NCI-H524 treated with DMSO at 0.1 percent for 48 hours (cell line): ENCODE measurements at places on chromosomes 1 and 21.

- DNase-seq, result no peak
These were observed 19.6 kb upstream of the C2CD2 start for GRCh38 chr21:41973427-41973831.

GRCh38 chr1:60763741-60764140 lies 318.6 kb upstream of the NFIA start:
- no peak for DNase-seq

GRCh38 chr1:160077486-160077885 lies 3.9 kb upstream of the KCNJ9 start:
- no peak for DNase-seq

DNA sequence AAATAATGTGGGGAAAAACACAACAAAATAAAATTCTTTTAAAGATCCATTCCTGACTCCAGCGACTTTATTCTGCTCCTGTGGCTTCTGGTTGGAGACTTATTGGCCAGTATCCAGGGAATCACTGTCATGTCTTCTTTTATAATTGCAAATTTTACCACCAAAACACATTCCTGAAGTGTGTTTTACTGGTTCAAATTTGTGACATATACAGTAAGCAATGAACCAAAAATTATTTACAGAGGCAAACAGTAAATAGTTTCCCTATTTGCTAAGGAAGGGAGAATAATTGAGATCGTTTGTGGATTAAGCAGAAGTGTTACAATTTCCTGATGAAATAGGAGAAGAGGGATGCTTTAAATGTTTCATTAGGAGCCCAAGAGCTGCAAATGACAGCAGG lies 118.7 kb downstream of the ZNF281 start:
- no peak for DNase-seq

DNA sequence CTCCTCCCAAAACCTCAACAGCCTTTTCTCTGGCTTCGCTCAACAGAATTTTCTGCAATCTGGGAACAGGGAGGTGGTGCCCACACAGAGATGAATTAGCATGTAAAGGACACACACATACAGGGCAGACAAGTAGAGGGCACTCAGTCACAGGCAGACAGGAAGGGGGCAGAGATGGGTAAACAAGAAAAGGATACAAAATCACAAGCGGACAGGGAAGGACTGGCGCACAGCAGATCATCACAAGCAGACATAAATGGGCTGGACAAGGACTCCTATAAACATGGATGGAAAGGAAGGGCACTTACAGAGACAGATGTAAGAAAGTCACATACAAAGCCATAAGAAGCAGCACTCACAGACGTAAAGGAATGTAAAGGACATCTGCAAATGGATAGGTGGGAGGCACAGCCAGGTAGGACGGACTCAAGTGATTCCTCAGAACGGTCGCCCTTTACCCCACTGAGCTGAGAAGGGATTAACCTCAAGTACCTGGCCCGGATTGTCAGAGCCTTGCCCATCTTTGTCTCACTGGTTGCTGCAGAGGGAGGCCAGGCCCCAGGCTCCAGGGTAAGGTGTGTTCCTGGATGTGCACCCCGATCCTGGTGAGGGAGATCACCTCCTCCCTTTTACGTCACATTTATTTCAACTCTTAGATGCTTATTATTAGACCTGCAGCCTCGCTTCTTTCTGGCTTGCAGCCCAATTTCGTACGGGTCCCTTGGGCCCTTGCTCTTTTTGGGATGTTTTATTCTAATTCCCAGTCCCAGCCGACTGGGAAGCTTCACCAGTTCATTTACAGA lies 836 bp upstream of the PRCC start:
- DNase-seq, result no peak

DNA sequence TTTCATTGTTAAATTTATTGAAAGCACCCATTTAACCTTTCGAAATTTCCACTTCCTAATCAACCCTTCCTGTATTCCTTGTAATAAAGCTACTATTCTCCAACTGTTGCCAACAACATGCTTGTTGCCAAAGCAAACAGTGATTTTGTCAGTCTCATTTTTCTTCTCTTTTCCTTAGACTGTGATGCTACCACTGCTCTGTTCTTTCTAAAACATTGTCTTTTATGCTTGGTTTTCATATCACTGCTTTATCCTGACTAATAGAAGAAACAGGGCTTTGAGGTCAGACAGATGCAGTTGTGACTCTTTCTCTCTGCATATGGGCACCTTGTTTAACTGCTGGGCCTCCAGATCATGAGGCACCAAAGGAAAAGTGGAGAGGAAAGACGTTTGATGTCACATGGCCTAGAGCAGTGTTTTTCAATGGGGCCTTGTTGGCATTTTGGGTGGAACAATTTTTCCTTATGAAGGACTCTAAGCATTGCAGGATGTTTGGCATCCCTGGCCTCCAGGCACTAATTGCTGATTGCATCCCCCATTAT lies 56.1 kb downstream of the HMCN1 start:
- DNase-seq, result no peak

- DNase-seq, result no peak
These were observed 445.0 kb downstream of the SETD4 start for GRCh38 chr21:35615325-35615724.

DNA sequence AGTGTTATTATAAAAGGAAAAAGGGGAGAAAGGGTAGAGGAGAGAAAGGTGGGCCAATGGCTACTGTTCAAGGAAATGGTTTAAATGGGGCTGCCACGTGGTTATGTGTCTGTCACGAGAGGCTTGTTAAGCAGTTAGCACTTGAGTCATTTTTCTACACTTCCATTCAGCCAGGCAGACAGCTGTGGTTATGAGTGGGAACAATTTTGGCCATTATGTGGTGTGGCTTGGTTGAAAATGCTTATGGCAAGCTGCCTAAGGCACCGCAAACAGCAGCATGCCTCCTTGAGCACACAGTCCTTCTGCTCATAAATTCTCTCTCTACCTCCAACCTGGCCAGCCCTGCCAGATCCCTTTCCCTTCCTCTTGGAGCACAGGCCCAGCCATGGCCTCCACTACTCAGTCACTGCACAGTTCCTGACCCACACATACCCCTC lies 3.2 kb upstream of the SRM start:
- DNase-seq, result no peak

DNA sequence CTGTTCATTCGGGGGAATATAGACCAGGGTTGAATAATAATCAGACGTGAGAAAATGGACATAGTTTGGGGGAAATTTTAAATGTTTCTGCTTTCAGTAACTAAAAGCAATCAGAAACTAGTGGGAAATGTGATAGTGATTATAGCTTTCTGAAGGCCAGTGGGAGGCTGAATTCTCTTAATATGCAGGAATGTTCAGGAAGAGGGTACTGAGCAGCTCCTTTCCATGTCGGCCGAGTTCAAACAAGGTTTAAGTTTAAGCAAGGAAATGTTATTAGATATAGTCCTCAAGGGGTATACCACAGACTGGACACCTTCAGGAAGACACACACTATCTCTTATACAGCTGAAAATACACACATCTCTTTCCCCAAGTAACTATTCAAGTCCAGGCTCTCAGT lies 105.5 kb downstream of the HHAT start:
- DNase-seq, result no peak

DNA sequence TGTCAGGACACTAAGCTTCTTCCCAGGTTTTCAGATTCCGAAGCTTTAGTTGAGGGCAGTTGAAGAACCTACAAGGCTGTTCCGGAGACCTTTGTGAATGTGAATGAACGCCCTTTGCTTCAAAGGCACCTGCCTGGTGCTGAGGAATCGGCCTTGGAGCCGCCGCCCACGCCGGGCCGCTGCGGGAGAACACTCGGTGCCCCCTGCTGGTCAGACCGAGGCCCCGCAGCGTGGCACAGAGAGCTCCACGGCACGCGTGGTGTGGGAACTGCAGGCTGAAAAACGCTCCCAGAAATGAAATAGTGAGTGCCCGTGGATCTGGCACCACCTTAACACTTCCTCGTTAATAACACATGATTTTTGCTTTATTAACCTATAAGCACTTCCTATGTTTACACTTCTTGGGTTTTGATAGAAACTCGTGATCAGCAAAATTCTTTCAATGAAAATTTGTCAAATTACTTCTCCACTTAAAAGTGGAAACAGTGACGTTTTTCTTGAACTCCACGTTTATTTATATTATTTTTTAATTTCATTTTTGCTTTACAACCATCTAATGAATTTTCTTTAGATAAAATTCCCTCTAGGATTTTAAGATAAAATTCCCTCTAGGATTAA lies 460.6 kb downstream of the DSCAM start:
- no peak for DNase-seq

- no peak for DNase-seq
These were observed 12.5 kb downstream of the ESRRG start for GRCh38 chr1:216710598-216711333.

DNA sequence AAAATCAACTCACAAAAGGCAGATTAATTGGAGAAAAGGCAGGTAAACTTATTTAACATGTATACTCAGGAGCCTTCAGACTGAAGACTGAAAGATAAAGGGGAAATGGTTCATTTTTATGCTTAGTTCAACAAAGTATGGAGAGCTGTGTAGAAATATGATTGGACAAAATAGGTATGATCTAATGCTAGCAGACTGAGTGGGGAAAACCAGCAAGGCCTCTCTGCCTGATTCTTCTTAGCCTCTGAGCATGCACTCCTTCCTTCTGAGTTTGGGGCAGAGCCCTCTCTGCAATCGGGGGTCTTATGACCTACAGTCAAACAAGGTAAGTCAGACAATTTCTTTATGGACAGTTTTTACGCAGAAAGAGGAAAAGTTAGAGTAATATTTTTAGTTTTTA lies 38.8 kb upstream of the SUCO start:
- no peak for DNase-seq

GRCh38 chr1:223017291-223017690 lies 125.8 kb downstream of the TLR5 start:
- DNase-seq, result no peak

DNA sequence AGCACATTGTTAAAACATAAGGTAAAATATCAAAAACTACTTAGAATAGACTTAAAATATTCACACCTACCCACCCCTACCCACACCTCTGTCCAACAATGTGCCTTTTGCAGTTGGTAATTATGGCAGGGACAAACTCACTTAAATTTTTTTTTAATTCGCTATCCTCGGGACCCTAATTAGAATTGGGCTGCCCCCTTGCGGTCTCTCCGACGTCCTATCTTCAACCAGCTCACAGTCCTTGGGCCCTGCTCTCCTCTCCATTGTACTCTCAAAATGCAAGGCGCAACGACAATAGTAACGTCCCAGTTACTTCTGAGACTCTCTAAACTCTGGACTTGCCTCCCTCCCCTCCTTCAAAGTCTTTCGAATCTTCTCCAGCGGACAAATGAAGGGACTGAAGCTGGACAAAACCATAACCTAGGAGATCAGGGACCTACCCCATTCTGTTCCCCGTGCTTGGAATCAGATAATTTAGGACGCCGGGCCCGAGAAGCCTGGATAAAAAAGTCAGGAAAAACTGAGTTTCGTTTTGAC lies 1.1 kb upstream of the CIART start:
- no peak for DNase-seq

DNA sequence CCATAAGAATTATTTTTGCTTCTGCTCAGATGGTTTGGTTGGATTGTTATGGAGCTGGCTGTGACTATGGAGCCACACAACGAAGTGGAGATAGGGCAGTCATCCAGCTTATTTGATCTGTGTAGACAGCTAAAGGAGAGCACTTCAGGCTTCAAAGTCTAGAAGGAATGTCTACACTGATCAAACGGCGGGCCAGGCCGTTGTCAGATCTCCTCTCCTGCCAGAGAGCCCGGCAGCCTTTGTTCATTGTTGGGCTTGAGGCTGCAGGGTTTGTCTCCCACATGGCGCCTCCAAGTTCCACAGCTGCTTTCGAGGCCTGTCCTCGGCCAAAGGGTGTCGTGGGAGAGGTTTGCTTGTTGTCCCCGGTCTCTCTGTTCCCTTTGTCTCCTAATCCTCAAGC lies 2.8 kb upstream of the STMN1 start:
- DNase-seq, result no peak

- DNase-seq, result no peak
These were observed 2.1 kb downstream of the NIPAL3 start for GRCh38 chr1:24417681-24418080.

DNA sequence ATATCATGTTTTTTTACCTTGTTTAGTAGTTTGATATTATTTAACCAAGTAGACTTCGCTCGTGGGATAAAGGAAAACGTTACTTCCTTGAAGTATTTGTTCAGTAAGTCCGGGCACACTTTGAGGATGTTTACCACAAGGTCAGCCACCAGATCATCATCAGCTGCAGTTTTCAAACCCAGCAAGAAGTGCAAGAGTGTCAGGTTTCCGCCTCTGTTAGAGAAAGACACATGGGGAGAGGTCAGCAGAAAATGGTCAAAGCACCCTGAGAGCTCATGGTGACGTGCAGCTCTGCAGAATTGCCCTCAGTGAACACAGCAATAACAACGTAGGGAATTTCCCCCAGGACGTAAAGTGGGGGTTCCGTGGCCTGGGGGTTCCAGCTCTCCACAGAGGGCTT lies 24.4 kb downstream of the URB1 start:
- no peak for DNase-seq

DNA sequence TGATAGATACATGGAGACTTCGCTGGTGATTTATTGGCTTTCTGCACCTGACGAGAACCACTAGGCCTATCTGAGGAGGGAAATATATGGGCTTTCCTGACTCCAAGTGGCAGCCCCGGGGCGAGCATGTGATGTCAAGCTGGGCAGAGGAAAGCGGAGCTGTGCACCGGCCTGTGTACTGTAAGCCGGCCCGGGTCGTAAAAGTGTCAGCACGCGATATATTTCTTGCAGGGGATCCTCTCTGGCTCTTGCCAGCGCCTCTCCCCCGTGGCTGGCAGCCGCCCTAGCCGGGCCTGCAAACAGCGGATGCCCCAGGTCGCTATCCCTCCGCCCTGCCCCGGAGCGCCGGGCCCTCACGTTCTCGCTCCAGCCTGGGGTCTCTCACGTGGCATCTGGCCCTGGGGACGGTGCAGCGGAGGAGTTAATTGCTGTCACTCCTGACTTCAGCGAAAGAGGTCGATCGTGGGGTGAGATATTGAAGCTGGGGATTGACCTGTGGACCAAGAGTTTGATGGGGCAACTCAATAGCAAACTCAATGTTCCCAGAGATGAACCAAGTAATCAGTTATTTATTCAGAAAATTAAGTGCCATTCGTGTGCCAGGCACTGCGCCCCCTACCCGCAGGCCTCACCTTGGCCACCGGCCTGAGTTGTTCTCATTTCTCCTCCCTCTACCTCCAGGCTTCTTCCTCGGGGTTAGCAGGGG lies 41.0 kb upstream of the HAO2 start:
- DNase-seq, result peak; percentile 24

- DNase-seq, result no peak
These were observed 197.0 kb downstream of the GABPA start for GRCh38 chr21:25931765-25932164.

- DNase-seq, result no peak
These were observed 19.0 kb downstream of the TEX35 start for GRCh38 chr1:178531887-178532286.
